Stimulated activated naive CD8-positive, alpha-beta T cell treated with anti-CD3 and anti-CD28 coated beads, Interleukin-15, Interleukin-2, amounts not matched to agents 100 U/mL and 50 U/mL, for 24 hours (primary cell): ENCODE measurements at places on chromosomes 4 and X.

- DNase-seq, result no peak
Observed at GRCh38 chr4:25347473-25347872, 29.6 kb upstream of the ANAPC4 start.

DNA sequence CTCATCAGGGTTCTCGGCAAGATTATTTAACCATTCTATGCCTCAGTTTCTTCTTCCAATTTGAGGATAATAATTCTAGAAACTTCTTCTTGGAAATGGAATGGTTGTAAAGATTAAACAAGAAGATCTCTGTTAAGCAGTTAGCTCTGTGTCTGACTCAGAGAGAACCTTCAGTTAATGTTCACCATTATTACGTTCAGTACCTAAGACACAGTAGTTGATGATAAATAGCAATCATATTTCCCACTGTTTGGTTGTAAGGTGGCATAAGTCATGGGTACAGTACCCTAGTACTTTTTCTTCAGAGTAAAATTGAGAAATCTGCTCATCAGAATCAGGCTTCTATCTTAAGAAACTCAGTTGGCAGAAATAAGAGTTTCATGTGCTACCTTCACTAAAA, 366.5 kb upstream of the BOD1L1 start:
- DNase-seq, result no peak

DNA sequence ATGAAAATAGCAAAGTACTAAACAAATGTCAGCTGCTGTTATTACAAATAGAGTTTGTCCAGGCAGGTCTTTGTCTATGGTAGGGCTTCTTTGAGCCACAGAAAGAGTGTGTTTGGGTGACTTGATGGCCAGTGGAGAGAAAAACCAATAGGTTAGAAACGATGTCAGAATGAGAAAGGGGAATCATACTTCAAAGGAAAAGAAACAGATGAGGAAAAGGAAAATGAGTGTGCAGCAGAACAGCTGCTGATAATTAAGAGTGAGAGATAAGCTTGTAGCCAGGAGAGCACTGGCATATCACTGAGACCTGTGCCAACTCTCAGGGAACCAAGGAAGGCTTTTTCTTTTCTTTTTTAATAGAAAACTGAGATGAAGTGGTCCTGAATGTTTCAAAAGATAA, 257.2 kb downstream of the ARHGAP24 start:
- DNase-seq, result no peak

DNA sequence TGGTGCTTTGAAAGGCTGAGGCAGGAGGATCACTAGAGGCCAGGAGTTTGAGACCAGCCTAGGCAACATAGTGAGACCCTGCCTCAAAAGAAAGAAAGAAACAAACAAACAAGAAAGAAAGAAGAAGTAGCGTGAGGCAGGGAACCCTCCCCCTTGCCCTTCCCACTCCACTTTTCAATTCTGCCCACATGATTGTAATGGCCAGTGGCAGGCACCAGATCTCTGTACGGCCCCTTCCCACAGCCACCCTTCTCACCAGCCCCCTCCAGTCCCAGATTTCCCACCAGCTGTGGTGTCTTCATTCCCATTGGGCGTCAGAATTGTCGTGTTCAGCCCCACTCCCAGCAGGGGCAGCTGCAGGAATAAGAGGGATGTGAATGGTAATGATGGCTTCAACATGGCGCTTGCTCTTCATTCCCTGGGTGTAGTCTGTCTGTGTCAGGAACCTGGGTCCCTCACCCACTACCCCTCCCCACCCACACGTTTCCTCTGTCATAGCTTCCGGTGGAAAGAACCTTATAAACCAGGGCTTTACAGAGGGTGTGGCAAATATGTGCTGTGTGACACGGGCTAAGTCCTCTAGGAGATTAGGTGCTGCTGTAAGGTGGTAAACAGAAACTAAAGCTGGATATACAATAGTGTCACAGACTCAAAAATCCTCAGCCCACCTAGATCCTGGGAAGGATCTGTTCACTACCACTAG, at the start of gene IL2RG:
Gene IL2RG (minus strand): TSS at position 437 of the 703 bp plus-strand sequence. CDS start 38 bp downstream, at position 399.
- DNase-seq, result peak; percentile 71

DNA sequence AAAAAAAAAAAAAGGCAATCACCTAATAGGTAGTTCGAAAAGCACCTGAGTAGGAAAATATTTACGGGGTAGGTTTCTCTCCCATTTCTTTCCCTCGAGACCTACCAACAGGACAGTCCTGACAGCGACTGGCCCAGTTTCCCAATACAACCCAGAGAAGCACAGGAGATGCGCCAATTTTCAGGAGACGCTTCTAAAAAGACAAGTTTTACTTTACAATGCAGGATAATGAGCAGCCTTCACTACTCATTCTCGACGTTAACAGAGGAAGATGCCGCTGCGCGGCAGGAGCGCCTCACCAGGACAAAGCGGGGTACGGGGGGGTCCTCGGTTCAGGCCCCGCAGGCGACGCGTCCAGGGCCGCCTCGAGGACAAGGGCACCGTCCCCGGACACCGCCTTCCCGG, 708 bp downstream of the BCLAF3 start:
- DNase-seq, result no peak

DNA sequence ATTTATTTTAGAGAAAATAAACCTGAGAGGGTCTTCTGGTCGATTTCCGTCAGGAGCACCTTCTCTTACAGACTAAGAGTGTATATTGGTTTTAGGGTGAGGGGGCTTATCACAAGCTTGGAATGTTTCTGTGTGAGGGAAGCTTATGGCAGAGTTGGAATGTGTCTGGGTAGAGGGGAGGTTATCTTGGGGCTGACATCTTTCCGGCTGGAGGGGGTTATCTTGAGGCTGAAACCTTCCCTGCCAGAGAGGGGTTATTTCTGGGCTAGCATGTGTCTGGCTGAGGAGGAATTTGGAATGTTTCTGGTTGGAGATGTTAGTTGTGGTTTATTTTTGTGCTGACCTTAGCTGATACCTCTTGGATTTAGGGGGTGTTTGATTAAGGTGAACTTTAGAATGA, 1312.1 kb downstream of the ADGRL3 start:
- no peak for DNase-seq

- DNase-seq, result peak; percentile 40
Observed at GRCh38 chrX:119398974-119399771, at the start of gene SLC25A43. SLC25A43 (plus strand) TSS chrX:119399336; CDS start chrX:119399404, 68 bp downstream.

DNA sequence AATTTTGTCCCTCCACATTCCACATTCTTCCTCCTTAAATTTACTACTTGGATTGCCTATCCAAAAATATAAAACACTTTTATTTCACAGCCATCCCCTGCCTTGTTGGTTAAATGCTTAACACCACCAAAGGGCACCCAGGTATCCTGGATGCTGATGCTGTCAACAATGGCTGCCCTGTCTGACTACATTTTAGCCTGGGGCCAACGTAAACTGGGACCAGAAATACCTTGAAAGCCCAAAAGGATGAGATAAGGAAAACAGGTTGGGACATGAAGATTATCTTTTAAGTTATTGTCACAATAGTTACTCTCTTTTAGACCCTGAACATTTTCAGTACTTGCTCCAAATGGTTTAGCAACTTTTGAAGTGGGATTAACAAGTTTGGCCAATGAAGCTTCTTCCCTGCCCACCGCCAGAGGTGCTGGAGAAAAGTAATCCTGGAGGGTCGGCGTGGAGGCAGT, 775 bp upstream of the YIPF6 start:
- no peak for DNase-seq

DNA sequence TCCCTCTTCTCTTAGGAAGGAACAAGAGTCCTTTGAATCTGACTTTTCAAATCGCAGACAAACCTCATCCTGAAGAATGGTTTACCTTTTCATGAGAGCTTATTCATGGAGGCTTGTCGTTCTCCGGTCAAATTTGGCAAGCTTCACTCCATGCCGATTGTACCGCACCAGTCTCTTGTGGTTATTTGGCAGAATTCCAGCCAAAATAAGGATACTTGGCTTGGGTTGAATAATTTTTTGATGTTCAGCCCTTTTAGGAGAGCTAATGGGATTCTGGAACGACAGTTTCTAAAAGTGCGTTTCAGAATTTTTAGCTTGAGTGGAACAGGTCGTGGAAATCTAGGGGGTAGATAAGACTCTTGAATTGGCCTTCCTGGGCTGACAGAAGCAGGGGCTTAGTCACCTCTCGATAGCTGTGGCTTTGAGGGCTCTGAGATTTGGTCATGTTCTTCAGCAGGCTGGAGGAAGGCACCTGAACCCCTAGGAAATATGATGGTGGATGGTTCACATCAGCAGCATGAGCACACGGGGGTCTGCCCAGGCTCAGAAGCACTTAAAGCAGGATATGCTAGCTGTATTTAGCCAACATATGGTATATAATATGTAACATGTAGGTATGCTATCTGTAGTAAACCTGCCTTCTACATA, 1.5 kb downstream of the KLHL2 start:
- DNase-seq, result peak; percentile 33

DNA sequence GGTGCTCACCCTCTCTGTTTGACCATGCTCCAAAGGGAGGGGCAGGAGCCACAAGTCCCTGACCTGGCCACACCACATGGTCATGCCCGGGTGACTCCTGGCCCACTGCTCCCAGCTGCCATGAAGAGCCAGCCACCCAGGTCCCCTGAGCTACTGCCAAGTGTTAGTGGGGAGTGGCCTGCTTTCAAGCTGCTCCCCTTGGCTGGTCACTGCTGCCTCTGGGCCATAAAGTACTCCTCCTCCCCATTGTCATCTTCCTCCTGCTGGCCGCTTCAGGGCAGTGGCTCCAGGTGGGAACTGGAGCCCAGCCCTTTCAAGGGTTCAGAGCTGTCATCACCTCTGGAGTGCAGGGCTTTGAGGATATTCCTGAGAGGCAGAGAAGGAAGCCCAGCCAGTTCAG, 27.3 kb upstream of the RBBP7 start:
- DNase-seq, result no peak

- no peak for DNase-seq
Observed at GRCh38 chr4:119872371-119873016, 194.2 kb downstream of the MAD2L1 start.

- DNase-seq, result no peak
Observed at GRCh38 chrX:118679290-118679689, 48.1 kb upstream of the IL13RA1 start.

GRCh38 chrX:18692541-18692940, 14.9 kb upstream of the PPEF1 start:
- DNase-seq, result no peak

- no peak for DNase-seq
Observed at GRCh38 chr4:123806056-123806455, 409.5 kb downstream of the SPRY1 start.

DNA sequence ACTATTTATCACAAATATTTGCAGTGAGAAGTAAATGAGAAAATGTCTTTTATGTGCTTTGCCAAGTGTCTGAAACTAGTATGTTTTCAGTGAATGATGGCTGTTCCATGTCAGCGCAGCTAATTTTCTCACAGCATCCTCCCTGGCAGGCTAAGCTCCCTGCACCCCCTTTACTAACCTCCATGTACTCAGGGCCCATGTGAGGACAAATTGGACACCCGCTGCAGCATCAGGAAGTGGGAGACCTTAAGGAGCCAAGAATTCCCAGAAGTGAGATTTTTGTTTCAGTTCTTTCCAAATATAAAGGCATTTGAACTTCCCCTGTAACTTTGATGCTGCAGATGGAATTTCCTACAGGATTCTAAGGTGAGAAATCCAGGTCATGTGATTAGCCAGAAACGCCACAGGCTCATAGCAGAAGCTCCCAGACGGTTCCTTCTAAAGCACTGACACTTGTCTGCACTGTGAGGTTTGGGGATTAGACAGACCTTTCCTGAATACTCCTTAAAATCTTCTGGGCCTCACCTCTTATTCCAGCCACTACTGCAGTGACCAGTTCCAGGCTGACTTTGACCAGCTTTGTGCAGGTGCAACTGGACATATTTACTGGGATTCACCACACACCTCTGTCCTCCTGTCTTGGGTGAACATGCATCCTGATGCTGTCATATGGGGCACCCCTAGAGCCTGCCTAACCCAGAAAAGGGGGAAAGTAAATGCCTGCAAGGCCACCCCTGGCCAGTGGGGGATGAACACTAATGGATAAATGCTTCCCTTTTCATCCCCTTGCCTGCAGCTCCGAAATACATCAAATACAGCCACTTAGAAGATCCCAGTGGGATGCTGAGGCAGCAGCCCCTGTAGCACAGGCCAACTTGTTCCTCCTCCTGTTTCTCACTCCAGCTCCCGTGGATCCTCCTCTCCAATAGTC, 45.9 kb downstream of the LGI2 start:
- DNase-seq, result no peak

DNA sequence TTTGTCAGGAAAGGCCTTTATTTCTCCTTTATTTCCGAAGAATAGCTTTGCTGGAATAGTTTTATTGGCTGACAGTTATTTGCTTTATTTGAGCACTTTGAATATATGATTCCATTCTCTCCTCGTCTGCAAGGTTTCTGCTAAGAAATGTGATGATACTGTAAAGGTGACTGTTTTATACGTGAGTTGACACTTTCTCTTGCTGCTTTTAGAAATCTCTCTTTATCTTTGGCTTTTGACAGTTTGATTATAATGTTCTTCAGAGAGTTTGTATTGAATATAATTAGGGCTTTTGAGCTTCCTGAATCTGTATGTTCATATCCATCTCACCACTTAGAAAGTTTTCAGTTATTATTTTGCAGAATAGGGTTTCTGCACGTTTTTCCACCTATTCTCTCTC, 1003.7 kb upstream of the SLIT2 start:
- DNase-seq, result no peak

DNA sequence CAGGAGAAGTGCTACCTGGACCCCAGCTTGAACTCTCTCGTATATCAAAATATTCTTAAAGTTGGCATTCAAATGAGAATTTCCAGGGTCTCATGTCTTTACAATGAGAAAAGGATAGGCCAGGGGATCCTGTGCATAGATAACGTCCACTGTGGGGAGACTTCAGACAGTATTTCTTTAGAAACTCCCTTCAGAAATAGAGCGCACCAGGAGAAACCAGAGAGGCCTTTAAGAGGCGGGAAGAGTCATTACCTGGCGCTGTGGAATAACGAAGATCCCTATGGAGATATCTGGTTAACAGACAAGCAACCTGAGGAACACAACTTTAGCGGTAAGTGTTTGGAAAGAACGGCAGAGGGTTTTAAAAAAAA, 600 bp downstream of the RADX start:
- DNase-seq, result no peak

- DNase-seq, result no peak
Observed at GRCh38 chr4:173493041-173493440, 37.0 kb downstream of the HAND2 start.

DNA sequence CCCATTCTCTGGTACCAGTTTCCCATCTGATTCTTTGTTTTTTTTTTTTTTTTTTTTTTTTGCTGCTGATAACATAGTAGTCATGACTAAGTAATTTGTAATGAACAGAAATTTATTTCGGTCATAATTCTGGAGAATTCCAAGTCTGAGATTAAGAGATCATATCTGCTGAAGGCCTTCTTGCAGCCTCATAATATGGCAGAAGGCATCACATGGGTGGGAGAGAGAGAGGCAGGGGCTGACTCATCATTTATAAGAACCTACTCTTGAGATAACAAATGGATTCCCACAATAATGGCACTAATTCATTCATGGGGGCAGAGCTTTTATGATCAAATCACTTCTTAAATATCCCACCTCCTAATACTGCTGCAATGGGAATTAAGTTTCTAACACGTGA, 1034.3 kb downstream of the STIM2 start:
- DNase-seq, result no peak
